ENCODE measurements at places on chromosomes 4 and X. TPM values are rescaled to one million over a fixed set of nuclear protein-coding genes. Genes with fewer than 3 reads are reported as not detected.

Gene HUWE1
- total RNA-seq = 257 TPM

Gene CCDC120
- 11.8 TPM for total RNA-seq

DNA sequence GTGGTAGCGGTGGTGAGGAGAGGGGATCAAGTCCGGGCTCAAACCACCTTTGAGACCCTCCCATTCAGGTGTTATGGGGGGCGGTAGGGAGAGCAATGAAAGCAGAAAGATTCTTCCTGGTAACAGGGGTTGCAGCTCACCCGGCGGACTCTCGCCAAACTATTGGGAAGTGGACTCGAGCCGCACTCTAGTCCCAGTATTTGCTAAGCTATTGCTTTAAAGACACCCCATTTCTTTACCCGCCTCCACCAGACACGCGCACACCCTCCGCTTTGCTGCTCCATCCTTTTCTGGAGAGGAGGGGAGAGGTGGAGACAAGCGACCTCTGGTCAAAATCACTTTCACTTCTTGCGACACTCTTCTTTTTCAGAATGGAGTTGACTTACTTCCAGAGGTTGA, 625 bp upstream of the GABRA4 start:
- no peak for DNase-seq

Gene ABLIM2
- total RNA-seq = 3.0 TPM

Gene MUC7
- total RNA-seq = not detected

Measured in H1 (cell line).